Naive thymus-derived CD8-positive, alpha-beta T cell (primary cell): ENCODE measurements at places on chromosomes 4 and X. TPM values are rescaled to one million over a fixed set of nuclear protein-coding genes. Genes with fewer than 3 reads are reported as not detected.

Gene PRRG1
- polyA plus RNA-seq, result not detected

Gene PCGF3
- 3.4 TPM for polyA plus RNA-seq

DNA sequence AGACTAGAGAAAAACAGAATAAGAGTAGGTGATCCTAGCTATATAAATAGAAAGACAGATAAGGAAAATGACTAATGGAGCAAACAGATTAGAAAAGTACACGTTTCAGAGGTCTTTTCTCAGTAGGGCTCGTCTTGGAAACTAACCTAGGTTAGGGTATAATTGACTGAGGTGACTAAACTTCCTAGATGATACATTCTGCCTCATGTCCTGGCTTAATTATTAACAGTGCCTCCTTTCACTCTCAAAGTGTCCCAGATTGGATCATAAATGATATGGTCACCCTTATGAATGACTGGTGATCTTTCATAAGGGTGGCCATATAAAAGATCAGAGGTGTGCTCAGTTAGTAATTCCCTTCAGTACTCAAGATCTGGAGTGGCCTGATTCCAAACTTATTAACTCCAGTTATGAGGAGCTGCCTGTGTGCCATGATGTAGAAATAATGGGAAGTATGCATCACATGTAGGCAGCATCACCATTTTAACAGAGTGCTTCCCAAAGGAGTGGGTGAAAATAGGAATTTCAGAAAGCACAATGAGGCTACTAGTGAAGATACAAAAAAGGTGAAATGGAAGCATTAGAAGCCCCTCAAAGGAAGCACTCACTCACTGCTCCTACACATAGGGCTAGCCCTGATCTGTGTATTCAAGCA is 14.7 kb upstream of the GRIA3 start:
- DNase-seq, result no peak

- no peak for DNase-seq
Measured at GRCh38 chrX:19990151-19990555, 708 bp downstream of the BCLAF3 start.

DNA sequence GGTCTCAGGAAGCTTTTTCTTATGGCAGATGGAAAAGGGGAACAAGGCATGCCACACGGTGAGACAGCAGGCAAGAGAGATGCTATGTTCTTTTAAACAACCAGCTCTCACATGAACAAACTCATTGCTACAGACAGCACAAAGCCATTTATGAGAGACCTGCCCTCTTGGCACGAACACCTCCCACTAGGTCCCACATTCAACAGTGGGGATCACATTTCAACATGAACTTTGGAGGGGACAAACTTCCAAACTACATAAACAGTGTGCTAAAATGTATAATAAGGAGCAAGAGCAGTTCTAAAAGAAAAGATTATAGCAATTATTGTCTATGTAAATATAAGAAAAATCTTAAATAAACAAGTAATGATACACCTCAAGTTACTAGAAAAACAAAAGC is 391.8 kb upstream of the CPXCR1 start:
- DNase-seq, result no peak

Gene PRPS2
- polyA plus RNA-seq, result 32.3 TPM

GRCh38 chr4:80196922-80197573 is at the start of gene PRDM8:
Gene PRDM8 (plus strand): TSS chr4:80197503. CDS start chr4:80200081, 2,578 bp downstream.
- DNase-seq, result no peak

- no peak for DNase-seq
Measured at GRCh38 chr4:100848841-100849240, 331.0 kb upstream of the EMCN start.
